ENCODE measurements at places on chromosomes 4 and X.

DNA sequence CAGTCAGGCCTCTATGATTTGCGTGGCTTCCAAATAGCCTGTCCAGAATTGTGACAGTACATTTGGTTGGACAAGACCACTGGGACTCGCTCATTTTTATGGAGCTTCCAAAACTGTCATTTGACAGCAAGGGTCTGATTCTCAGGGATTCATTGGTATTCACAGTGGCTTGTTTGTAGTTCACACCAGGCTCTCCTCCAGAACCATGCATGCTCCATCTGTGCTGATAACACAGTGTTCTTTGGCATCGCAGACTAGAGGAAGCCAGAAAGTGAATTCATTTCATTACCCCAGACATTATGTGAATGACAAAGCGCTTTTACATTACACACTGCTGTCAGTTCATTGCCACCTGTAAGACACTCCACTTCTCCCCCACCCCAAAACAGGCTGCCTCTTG lies 208.3 kb downstream of the ARHGAP10 start:
- DNase-seq: no peak

DNA sequence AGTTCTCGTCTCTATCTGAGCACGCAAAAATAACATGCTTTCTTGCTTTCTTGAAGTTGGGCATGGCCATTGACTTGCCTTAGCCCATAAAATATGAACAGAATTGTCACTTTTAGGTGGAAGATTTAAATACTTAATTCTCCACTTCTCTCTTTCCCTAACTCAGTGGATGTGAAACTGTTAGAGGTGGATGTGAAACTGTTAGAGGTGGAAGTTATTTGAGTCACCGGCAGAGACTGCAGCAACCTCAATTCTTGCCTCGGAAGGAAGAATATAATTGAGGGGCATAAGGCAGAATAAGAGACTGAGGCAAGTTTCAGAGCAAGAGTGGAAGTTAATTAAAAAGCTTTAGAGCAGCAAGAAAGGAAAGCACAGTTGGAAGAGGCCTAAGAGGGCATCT lies 2.8 kb upstream of the PARM1 start:
- no peak for DNase-seq

DNA sequence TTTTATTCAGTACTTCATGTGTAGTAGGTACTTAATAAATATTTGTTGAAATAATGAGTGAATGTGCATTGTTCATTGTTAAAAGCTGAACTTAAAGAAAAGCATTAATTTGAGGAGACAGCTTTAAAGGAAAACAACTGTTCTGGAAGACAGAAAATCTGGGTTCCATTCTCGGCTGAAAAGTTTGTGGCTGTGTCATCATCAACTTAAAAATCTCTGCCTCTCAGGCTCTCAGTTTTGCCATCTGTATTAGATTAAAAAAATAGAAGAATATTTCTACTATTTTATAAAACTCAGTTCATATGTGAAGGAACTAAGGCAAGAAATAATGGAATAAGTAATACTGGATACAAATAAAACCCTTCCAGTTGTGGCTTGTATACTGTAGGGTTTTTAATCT lies 62.5 kb downstream of the FSTL5 start:
- no peak for DNase-seq

DNA sequence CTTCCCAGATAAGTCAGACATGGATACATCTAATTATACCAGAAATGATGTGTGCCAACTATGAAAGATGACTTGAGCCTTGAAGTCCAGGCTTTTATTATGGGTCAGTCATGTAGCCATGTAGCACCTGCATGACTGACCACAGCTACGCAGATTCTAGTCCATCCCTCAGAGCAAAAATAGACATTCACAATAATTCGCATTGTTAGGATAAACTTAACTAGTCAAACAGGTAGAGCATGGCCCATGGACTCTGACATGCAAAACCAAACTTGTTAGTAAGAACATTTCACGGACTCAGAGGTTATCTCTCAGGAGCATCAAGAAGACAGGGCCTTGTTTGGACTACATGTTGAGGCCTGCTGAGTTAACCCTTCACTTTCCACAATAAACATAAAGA lies 132.6 kb downstream of the PWWP3B start:
- DNase-seq: no peak

GRCh38 chr4:158169506-158169905 lies 3.3 kb downstream of the GASK1B start:
- no peak for DNase-seq

DNA sequence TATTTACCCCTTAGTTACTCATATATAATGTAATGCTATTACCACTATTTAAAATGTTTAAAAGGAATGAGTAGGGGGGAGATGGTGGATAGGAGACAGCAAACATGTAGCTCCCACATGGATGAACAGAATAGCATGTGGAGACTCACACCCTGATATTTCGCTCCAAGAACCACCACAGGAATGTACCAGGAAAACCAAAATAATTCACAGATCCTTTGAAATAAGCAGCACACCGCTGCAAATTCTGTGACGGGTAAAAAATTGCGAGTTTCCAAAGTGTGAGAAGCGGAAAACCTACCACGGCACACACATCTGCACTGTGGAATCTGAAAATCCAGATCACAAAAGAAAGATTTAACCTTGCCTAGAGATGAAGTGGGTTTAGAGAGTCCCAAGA lies 428.2 kb downstream of the TLL1 start:
- no peak for DNase-seq

DNA sequence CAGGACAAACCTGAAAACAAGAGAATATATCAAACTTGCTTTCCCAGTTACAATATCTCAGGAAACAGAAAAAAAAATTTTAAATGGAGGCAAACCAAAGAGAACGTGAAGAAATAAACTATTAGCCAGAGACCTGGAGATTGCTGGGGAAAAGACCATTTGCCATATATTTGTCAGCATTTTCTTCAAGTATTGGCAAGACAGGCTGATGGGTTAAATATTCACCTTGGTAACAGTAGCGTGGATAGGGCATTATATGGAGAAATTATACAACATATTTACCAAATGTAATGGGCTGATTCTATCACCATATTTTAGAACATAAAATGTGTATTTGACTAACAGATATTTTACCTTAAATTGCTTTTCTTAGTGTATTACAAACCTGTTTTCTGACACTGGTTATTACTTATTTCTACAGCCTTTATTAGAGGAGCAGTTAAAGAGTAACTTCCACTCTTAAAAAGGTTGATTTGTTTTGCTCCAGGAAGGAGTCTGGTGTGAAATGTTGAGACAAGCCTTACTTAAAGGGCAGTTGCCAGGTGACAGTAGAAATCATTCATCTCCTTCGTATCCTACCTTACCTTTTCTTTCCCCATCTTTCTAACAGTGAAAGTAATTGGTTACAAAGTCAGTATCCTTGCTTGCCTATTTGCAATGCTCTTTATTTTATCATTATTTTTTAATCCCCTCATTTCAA lies 575.5 kb downstream of the GBA3 start:
- DNase-seq: no peak

DNA sequence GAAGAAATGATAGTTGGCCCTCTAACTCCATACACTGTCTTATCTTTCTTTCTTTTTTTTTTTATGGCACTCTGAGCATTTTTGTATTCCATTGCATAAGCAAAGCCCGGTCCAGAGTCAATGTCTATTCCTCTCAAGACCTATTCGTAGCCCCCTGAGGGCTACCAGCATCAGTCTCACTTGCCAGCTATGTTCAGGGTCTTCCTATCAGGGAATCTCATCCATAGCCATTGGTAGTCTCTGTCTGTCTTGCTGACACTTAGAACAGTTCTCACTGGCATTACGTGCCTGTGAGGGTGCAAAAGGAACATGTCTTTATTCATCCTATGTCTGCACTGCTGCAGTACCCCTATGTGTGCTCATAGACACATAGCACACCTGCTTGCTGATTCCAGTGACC lies 51.0 kb downstream of the BMP2K start:
- no peak for DNase-seq

DNA sequence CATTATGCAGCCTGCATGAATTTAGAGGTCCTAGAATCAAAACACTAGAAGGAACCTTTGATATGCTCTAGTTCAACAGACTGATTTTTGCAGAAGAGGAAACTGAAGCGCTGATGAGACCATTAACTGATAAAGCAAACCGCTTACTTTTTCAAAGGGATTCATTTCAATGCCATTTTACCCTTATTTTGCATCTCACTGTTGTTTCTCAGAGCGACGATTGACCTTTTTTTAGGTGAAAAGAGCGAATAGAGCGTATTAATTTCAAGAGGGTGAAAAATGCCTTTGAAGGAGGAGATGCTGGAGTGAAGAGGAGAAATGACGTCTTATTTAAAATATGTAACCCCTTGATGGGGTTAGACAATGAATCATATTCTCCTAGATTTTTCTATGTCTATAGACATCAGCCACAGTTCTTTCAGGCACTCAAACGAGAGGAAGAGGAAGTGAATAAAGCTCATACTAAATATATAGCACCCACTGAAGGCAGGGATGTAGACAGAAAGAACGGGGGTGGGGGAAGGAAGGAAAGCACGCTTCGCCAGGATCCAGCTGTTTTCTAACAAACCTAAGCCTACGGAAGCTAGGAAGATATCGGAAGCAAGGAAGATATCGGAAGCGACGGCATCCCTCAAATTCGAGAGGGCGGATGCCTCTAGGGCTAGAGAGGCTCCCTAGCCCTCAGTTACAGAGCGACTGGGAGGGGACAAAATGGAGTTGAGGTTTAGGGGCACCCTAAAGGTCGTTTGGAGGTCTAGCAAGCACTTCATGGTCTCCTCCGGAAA lies 848 bp downstream of the ACSL4 start:
- DNase-seq: peak; percentile 17

DNA sequence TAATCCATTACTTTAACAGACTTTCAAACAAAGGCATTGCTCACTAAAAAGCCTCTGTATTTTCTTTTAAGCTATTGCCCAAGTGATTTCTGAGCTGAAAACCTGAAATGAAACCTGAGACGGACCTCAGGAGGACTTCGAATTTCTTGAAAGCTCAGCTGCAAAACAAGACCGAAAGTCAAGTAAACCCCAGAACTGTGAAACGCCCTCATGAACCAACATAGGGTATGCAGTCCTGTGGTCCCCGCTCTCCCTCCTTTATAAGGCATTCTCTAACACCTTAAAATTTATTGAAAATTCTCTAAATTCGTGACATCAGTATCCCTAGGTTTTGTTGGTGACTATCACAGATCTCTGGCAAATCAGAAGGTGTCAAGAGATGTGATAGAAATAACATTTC lies 91.8 kb downstream of the SHISA3 start:
- DNase-seq: no peak

DNA sequence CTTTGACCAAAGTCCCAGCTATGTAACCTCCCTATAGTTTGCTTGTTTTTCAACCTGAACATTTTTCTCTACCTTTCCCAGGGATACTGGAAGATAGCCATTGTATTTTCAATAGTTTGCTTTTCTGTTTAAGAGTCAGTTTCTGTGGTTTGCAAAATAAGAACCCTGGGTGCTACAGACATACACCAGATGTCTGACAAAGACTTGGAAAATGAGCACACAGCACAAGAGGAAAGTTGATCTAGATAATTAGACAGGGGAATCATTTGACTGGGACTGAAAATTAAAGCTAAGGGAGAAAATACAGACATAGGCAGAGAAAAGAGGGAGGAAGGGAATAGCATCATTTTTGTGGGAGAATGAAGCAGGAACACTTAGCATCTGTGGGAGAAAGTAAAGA lies 218.3 kb upstream of the CNKSR2 start:
- no peak for DNase-seq

GRCh38 chrX:44439242-44439794 lies 95.8 kb upstream of the EFHC2 start:
- no peak for DNase-seq

DNA sequence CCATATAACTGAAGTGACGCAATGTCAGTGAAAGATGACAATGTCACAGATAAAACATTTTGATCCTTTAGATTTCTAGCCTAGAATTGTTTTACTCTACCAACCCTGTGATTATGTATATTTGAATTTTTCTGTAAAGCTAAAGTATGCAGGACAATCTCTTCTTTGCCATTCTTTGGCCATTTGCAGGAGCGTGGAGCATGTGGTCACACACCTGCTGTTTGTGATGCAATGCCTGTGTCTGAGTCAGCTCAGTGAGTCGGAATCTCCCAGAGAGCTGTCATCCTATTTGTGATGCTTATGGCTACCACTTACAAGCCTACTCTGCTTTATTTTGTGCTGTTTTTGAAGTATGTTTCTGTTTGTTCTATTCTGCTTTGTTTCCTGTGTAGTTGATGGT lies 214.5 kb downstream of the NAF1 start:
- no peak for DNase-seq

DNA sequence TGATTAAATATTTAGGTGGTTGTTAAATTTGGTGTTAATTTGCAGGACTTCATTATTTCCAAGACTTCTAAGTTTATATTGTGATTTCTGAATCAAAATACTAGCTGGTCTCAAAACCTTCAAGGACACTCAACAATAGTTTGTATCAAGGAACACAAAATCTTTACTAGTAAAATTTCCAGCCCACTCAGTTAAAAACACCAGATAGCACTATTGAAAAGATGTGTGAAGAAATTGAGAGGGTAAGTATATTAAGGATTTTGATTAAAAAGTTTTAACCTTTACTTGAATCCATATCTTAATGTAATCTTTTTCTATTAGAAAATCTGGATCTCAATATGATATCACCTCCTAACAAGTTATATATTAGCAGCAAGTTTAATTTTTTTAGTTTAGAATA lies 89.3 kb upstream of the UGT8 start:
- no peak for DNase-seq

GRCh38 chr4:62407534-62407933 lies 1207.4 kb downstream of the ADGRL3 start:
- DNase-seq: no peak

GRCh38 chr4:113499696-113500095 lies 261.8 kb downstream of the CAMK2D start:
- DNase-seq: peak; percentile 67

DNA sequence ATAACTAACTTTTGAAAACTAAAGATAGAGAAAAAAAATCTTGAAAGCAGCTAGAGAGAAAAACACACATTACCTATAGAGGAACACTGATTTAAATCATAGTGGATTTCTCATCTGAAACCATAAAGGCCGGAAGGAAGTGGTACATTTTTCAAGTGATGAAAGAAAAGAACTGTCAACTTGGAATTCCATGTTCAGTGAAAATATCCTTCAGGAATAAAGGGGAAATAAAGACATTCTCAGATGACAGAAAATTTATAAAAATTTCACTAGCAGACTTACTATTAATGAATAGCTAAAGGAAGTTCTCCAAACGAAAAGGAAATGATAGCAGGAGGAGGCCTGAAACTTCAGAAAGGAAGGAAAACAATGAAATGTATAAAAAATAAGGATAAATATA lies 7.6 kb upstream of the JADE3 start:
- no peak for DNase-seq

DNA sequence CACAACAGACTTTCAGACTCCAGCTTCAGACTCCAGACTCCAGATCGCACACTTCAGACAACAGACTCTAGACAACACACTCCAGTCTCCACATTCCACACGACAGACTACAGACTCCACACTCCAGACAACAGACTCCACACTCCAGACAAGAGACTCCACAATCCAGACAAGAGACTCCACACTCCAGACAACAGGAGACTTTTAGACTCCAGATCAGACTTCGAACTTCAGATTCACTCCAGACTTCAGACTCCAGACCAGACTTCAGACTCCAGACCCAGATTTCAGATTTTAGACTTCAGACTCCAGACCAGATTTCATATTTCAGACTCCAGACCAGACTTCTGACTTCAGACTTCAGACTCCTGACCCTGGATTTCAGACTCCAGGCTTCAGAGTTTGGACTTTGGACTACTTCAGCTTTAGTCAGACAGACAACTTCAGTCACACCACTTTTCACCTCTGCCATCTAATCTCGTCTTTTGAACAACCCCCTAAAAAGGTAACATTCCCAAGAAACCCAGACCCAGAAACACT lies 29.0 kb upstream of the TLR2 start:
- no peak for DNase-seq

GRCh38 chrX:19545651-19546050 lies 30.3 kb upstream of the MAP3K15 start:
- no peak for DNase-seq

- DNase-seq: peak; percentile 38
These were observed 1.0 kb downstream of the PGRMC2 start for GRCh38 chr4:128286474-128287058.

Data from AG08396 (cell line).